ENCODE measurements at places on chromosomes 3 and 15.
A peak's percentile ranks its signal among the peaks of the same experiment; 100 is the strongest.

GRCh38 chr3:41164777-41165176 lies 34.5 kb upstream of the CTNNB1 start:
- no peak for DNase-seq

- no peak for DNase-seq
Observed at GRCh38 chr3:16249886-16250285, 14.9 kb downstream of the DPH3 start.

- no peak for DNase-seq
Observed at GRCh38 chr15:57193161-57193560, 183.1 kb upstream of the CGNL1 start.

- DNase-seq = no peak
Observed at GRCh38 chr3:175919133-175919532, 1060.0 kb downstream of the NAALADL2 start.

DNA sequence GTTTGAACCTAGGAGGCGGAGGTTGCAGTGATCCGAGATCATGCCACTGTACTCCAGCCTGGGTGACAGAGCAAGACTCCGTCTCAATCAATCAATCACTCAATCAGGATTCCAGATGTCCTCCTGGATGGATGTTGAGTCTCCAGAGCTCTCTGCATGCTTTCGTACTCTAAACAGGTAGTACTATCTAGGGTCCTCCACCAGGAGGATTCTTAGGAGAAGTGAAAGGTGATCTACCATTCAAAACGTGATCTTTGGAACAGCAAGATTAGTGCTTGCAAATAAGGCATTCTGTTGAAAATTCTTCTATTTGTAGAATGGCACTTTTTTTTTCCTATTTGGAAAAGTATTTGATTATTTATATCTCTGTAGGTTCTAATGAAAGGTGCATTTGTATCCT lies 34.3 kb downstream of the CNOT10 start:
- DNase-seq = no peak

DNA sequence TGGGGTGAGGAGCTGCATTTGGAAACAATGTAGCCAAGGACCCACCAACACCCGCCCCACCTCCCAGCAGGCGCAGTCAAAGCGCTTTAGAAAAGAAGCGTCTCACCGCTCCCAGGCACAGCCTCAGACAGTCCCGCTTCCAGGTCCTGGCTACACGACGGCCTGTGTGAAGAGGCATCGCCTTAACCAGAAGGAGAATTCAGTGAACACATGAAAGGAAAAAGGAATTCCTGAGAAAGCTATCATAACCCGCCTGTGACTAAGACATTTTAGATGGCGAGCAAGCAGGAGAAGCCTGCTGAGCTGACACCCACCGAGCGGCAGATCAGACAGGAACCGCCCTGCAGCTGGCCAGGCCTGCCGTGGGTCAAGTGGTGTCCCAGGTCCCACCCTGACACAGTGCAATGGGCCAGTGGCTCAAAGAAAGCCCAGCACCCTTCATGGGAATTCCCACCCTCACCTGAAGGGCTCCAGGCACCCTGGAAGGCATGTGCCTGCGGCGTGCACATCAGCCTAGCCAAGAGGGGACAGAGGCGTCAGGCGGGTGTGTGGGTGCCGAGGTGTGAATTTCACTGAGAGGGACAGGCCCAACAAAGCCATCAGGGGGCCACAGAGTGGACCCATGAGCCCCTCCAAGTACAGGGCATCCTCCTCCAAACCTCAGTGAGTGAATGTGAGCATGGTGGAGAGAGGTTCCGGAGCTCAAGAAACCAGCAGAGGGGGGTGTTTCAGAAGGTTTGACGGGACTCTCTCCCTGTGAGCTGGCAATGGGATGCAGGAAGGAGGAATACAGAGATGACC lies 144.8 kb downstream of the NSMCE3 start:
- no peak for DNase-seq

DNA sequence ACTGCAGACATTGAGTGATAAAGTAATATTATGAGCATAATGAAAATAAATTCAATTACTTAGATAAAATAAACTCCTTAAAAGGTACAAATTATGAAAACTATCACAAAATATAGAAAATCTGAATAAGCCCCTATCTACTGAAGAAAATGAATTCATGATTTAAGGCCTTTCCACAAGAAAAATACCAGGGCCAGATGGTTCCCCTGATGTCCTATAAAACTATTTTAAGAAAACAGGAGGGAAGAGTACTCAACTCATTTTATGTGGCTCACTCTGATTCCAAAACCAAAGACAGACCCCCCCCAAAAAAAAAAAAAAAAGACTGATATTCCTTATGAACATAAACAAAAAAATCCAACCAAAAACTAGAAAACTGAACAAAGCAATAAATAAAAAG lies 59.9 kb downstream of the ADAM10 start:
- DNase-seq = no peak

DNA sequence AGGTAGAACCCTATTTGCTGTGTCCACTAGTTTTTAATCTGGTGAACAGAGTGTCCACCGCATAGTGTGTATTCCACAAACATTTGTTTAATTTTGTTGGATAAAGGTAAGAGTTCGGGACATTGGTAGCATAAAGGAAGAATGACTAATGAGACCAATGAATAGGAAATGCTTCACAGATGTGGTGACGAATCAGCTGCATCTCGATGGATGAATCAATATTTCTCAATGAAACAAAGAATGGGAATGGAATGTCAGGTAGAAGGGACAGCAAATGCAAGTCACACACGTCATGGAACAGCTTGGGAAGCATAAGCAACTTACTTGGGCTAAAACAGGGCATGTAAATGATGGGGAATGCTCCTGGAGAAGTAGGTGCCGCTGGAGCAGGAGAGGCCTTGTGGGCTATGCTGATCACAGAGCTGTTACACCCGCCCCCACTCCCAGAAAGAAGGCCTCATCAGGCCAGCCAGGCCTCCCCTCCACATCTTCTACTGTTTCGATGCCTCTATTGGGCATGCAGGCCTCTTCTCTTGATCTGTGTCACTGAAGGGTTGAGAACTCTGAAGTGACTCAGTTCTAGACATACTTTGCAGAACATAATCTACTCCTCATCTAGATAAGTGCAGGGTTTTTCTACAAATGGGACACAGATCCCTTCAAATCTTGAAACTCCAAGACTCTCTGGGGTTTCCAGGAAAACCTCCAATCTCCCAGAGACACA lies 120.0 kb upstream of the GADL1 start:
- DNase-seq = no peak

GRCh38 chr15:50883903-50884302 lies 24.6 kb upstream of the AP4E1 start:
- no peak for DNase-seq

- no peak for DNase-seq
Observed at GRCh38 chr3:172388412-172389078, 59.7 kb downstream of the GHSR start.

DNA sequence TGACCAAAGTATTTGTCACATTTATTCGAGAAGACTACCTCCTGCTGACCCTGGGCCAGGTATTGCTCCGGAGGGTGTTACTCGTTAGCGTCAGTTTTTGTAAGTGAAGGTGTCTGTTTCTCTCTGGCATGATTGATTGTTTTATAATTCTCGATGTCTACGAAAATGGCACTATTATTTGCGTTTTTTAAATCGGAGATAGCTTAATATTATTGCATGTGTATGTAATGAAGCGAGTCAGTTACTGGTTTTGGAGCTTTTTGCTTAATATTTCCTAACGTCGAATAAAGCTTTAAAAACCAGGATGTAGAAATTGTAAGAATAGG lies 439 bp downstream of the DZIP3 start:
- no peak for DNase-seq

DNA sequence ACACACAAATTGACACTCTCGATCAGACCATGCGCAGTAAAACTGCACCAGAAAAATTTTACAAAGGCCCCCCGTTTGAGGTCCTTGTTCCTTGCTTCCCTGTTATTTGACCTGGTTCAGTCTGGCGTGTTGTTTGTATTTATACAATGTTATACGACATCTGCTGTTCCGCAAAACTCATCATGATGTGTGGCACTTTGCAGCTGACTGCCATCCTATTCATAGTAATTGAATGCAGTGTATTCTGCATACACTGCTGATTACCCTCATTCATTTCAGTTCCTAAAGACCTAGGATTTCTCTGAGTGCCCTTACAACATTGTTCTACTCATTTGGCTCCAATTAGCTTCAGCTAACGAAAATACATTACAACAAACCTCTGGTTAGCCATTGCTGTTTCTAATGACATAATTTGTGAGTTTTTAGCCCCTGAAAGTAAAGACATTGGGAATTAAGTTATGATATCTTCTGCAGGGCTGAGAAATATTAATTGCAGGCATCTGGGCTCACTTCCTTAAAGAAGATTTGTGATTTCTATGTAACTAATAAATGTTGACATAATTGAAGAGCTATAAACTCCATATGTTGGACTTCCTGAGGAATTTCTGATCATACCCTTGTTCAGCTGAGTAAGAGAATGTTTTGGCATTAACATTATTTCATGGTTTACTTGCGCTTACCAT lies 75.7 kb downstream of the C3orf38 start:
- DNase-seq = no peak

DNA sequence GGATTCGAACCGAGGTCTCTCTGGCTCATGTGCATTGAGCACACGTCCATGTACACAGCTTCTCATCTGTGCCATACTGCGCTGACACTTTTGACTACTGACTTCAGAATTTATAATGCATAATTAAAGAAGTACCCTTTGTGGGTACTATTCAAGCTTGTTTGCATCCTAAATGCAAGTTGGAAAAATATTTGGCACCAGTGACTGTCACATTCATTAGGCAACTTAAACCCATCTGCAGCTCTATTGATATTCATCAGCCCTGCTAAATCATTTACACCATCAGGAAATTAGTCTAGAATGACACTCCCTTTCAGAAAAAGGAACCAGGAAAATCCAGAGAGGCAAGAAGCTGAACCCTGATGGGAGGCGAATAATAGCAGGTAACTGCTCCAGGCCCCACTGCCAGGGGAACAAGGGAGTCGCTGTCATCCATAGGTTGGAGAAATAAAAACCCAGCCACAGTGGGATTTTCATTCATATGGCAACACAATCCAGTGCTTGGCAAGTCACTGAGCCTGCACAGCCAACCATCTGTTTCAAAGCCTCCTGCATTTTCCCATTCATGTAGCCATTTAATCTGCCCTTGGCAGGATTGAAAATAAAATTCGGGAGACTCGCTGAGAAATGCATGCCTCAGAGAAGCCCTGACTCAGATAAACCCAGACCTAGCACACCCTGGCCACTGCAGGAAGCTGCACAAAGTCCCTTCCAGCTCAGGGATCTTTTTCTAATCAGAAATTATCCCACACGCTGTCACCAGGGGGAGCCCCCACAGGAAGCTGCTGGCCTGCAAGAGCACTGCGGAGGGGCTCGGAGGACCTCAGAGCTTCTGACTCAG lies 103.0 kb upstream of the VEPH1 start:
- DNase-seq = peak; percentile 36

DNA sequence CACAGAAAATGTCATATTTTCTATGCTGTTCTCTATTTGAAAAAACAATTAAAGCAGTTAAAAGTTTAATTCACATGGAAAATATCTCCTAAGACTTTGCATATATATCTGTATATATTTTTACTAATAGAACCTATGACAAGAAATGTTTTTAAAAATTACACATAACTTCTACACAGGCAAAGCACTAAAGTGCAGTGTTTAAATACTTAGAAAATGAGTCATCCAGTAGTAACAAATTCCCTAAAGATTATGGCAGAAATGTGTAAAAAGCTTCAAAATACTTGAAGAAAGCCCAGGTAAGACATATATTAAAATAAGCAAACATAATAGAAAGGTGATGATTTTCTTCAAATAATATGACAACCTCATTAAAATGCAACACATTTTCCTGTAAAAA lies 236.6 kb downstream of the TBC1D5 start:
- DNase-seq = no peak

DNA sequence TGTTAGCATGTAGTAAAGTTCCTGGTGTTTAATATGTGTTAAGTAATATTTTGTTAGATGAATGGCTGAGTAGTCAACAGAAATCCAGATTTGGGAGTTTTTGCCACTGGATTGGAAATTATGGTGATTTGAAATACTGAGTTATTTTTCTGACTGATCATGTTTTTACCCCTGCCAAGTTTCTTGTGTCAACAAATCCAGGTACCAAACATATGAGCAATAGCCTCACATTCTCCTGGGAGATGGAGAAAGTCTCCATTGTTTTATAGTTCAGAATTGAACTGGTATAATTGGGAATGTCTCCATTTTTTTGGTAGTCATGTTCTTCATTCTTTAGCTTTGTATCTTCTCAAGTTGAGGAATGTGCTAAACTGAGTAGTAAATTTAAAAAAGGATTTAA lies 767.2 kb upstream of the LMCD1 start:
- DNase-seq = no peak

DNA sequence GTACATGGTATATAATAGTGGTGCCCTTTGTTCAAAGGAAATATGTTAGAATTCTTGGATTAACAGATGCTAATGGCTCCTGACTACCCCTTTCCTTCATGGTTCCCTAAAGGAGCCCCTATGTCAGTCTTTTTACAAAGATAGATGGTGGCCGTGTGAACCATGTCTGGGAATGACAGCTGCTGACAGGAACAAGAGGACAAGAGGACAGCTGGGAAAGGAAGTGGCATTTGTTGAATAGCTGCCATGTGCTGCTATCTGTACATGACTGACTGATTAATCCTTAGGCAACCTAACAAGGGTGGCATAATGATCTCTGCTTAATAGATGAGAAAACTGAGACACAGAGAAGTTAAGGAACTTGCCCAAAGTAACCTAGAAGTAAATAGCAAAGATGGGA lies 321.7 kb downstream of the ZNF621 start:
- DNase-seq = no peak

- DNase-seq = no peak
Observed at GRCh38 chr3:64209866-64210621, 15.2 kb downstream of the PRICKLE2 start.

GRCh38 chr3:28328188-28329151 lies 20.1 kb upstream of the ZCWPW2 start:
- DNase-seq = no peak

DNA sequence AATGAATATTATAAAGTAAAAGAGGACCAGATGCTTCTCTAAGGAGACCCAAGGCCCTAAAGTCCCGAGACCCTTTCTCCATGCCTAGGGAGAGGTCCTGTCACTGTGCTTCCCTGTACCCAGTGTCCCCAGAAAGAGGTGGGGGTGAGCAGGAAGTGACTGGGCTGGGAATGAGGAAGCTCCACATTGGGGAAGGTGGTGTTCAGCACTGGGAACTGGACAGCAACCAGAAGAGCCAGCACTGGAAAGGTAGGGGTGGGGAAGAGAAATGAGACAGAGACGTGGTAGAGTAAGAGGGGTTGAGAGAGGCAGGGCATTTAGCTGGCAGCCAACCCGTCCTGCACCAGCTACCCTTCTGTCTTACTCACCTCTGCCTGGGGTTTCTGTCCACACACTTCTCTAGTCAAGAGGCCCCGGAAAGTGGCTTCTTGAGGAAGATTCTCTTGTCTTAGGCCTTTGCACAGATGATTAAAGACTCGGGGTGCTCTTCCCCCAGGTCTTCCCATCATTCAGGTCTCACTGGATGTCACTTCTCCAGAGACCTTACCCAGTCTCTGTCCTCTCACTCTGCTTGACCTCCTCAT lies 12.2 kb downstream of the RRP9 start:
- DNase-seq = no peak

Data from GM19239 (cell line).